ENCODE measurements at places on chromosomes 1 and 21. TPM values are rescaled to one million over a fixed set of nuclear protein-coding genes. Genes with fewer than 3 reads are reported as not detected.

DNA sequence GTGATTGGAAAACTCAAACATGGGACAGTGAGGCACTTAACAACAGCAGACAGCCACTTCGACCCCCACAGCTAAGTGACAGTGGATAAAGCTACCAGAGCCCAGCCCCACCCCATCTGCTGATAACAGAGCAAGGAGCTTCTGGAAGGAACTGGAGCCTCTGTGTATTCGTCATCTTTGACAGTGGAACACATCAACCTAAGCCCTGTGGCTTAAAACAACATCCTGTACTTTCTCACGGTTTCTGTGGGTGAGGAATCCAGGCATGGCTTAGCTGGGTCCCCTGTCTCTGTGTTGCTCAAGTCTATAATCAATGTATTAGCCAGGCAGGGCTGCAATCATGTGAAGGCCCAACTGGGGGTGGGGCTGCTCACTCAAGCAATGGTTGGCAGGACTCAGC, 18.4 kb upstream of the SIPA1L2 start:
- no peak for DNase-seq

DNA sequence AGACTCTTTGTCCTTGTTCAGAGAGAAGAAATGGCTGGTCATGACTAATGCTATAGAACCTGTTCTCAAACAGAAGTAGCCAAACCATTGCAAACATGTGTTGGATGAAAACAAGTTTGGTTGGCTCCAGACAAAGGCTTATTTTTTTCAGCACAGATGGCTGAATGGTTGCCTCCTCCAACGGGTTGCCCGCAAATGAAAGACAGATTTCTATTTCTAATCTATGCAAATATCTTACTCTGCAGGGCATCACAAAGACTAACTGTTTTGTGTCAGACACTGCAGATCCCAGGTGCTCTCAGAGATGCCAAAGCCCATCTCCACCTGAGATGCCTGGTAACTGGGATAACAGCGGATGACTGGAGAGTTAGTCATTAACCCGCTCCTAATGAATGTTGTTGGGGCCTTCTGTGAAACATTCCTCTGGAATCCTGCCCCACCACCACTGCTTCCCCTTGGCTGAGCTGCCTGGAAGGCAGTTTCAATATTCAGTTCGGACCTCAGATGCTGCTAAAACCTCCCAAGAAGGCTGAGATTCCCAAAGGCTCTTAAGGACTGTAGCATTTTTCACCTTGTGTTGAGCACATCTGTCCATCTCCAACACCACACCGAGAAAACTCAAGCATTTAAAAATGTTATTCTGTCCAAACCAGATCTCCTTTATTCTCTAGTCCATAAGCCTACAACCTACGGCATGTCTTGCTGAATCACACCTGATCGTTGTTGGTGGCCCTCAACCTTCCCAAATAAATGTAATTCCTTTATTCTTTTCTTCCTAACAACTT, 104.4 kb downstream of the PTPN14 start:
- DNase-seq: peak; percentile 94

DNA sequence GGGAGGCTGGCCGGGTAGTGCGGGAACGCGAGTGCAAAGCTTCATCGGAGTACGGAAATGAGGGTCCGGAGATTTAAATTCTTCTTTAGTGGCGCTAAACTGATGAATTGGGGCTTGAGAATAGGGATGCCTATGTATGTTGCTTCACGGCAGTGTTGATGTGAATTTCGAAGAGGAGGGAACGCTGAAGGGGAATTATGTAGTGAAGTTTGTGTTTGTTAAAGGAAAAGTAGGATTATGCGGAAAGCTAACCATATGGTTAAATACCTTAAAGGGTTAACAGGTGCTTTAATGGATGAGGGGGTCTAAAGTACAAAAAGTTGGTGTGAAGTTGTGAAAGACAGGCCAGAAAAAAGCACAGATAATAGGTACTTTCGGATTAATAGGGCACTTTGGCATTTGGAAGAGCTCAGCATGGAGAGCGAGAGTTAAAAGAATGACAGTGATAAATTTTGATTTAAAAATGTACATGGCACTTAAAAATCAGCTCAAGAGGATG, 1.4 kb downstream of the HS2ST1 start:
- no peak for DNase-seq

DNA sequence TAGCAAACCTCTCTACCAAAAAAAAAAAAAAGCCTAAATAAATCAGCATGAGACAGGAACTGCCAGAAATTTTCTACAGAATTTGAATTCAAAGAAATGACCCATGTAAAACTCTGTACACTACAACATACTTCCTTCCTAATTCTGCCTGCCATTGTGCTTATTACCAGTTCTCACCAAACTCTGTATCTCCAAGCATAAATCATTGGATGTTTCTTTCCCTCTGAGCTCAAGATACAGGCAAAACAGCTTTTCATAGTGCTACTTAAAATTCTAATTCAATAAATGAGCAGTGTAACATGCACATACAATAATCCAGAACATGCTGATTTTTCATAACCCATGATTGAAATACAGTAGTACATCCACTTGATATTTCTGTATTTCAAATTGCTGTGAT, 87.0 kb downstream of the EIF4G3 start:
- DNase-seq: no peak

- peak; percentile 39 for DNase-seq
These were observed 20.5 kb downstream of the COL6A1 start for GRCh38 chr21:46001821-46002681.

GRCh38 chr1:239308701-239309333, 77.6 kb upstream of the CHRM3 start:
- peak; percentile 89 for DNase-seq

- no peak for DNase-seq
These were observed 24.4 kb upstream of the TRIM33 start for GRCh38 chr1:114535401-114535800.

DNA sequence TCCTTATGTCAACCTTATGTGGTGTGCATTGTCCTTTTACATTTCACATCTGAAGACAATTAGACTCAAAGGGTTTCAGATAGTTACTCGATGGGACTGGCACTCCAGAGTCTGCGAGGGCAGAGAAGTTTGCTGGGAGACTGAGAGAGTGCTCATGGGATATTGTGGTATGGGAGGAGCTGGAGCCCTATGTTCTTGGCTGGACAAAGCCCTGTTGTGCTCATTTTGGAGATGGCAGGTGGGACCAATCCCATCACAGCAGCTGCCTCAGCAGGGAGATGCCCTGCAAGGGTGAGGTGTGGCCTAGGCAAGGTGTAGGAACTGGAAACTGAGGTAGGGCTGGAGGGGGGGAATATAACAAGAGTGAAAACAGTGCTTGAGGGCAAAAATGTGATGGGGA, 43.5 kb upstream of the CRNN start:
- DNase-seq: no peak

DNA sequence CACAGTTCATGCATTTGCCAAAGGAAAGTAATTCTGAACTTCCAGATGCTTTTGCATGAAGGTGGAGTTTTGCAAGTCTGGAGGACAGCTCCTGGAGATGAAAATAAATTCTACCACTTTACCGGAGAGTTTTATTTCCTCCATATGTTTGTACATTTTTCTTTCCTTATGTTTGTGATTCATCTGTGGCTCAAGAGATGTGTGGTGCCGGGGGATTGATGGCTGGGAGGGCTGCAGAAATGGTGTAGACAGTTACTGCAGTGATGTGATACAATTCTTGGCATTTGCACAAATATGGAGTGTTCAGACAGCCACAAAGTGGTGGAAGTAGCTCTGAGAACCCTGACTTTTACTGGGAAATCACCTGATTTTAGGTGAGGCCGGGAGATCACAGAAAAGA, 58.5 kb upstream of the ASB17 start:
- no peak for DNase-seq

GRCh38 chr1:241677201-241677600, 25.1 kb downstream of the WDR64 start:
- no peak for DNase-seq

DNA sequence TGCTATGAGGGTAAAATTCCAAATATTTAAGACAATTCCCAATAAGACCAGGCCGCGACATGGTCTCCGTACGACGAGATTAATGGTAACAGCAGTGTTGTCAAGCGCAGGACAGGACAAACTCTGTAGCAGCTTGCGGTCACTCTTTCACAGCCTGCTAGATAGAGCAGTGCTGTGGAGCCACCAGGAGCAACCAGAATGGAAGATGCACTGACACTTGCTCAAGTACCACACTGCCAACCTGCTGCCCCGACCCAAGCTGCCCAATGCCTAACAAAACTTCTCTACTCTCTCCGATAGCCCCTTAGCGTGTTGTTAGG, 636 bp downstream of the WARS2 start:
- no peak for DNase-seq

GRCh38 chr1:24560361-24560760, 4.5 kb downstream of the NCMAP start:
- DNase-seq: no peak

- DNase-seq: no peak
These were observed 5.0 kb downstream of the OR10J1 start for GRCh38 chr1:159444511-159444910.

GRCh38 chr1:238621405-238621804, 730.7 kb upstream of the ZP4 start:
- no peak for DNase-seq

GRCh38 chr1:101235696-101236515, 913 bp upstream of the S1PR1 start:
- DNase-seq: peak; percentile 85

GRCh38 chr1:36366091-36366661, 19.5 kb downstream of the STK40 start:
- DNase-seq: peak; percentile 67

DNA sequence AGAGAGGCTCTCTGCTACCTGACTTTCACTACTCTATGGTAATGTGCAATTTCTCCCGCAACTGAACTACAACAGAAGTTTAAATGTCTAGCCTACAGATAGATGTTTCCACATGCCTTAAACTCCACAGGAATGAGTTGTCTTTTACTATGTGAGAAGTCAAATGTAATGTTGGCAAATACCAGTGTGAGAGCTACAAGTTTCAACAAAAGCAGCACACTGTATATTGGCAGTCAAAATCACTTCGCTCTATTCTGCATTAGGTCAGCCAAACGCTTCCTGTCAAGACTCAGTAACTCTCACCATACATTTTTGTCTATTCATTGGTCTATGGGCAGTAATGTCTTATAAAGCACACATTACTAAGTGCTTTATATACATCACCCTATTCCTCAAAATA, 41.9 kb downstream of the LUZP1 start:
- no peak for DNase-seq

DNA sequence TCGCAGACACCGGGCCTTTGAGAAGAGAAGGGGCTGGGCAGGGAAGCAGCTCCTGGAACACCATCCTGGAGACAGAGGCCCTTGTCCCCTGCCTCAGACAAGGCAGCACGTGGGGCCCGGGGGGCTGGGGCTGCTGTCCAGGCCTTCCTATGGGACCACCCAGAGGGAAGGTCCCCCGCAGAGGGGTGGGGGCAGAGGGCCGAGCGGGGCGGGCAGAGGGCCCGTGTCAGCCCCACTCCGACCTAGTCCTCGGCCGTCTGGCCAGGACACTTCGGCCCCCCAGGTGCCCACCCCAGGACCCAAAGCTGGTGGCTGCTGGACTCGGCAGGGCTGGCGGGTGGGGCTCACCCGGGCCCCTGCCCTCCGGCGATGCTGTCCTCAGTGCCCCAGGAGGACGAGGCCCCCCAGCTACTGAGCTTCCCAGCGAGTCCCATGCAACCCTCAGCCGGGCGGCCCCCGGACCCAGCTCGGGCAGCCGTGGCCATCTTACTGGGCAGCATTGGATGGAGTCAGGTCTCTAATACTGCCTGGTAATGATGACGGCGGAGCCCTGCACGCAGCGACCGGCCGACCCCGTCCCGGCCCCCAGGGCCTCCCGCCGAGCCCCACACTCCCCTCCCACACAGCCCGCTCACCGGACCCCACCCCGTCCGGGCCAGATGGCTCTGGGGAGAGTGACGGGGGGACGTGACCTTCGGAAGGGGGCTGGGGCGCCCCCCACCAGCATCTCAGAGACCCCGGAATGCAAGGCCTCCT, 6.9 kb upstream of the TTLL10 start:
- DNase-seq: no peak

DNA sequence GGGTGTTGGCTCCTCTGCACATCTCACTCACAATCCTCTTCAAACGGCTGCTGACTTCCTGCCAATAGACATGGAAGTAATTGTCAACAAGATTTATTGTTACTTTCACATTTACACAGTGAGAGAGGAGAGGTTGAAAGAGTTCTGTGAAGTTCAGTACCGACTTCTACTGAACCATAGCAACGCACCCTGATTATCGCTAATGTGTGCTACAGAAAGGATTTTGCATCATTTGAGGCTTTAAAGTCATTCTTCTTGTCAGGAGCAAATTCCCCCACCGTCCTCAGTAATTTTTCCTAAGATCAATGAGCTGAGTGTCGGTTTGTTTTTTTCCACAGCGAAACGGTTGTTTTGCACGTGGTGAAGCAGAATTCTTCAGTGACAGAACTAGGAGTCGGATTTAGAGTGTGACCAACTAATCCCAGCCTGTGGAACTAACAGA, 361.0 kb downstream of the ADGRL2 start:
- DNase-seq: no peak

GRCh38 chr1:162212713-162213112, 143.2 kb downstream of the NOS1AP start:
- no peak for DNase-seq

GRCh38 chr1:30422251-30422650, 301.1 kb downstream of the MATN1 start:
- peak; percentile 31 for DNase-seq

The KCNK1 gene
- 73.9 TPM for total RNA-seq

The RNU1-2 gene
- total RNA-seq: 2,807 TPM

The OLFML3 gene
- 1.9 TPM for total RNA-seq

The TNFSF4 gene
- total RNA-seq: 2.8 TPM

The TFF2 gene
- not detected for total RNA-seq

The CD34 gene
- 1.4 TPM for total RNA-seq

The PPIH gene
- 63.1 TPM for total RNA-seq

The BEND5 gene
- 5.9 TPM for total RNA-seq

The CCDC181 gene
- 4.3 TPM for total RNA-seq

The FCGR3A gene
- total RNA-seq: not detected

The FAM72A gene
- 15.8 TPM for total RNA-seq

The AMY1A gene
- total RNA-seq: not detected

The TMEM81 gene
- total RNA-seq: 3.0 TPM

The OR2L8 gene
- total RNA-seq: not detected
